ENCODE measurements at places on chromosomes 6 and 20. TPM values are rescaled to one million over a fixed set of nuclear protein-coding genes. Genes with fewer than 3 reads are reported as not detected.

GRCh38 chr20:45626540-45626939 is 3.0 kb upstream of the WFDC10A start:
- no peak for DNase-seq
- no peak overlapping the region for H3K27ac ChIP-seq
- H3K4me3 ChIP-seq = no peak overlapping the region
- H3K27me3 ChIP-seq = peaks cover 45% of the 10 kb centered on the region

- H3K36me3 ChIP-seq = no peaks in the 10 kb centered on the region
- no peak for DNase-seq
- no peaks in the 10 kb centered on the region for H3K27me3 ChIP-seq
- H3K4me3 ChIP-seq = no peak overlapping the region
These were observed 84.5 kb downstream of the IYD start for GRCh38 chr6:150453357-150453756.

- no peaks in the 10 kb centered on the region for H3K4me1 ChIP-seq
- H3K36me3 ChIP-seq = no peaks in the 10 kb centered on the region
- H3K4me3 ChIP-seq = no peak overlapping the region
- no peak for DNase-seq
- H3K27ac ChIP-seq = no peak overlapping the region
These were observed 138.2 kb upstream of the CST7 start for GRCh38 chr20:24810676-24811407.

- no peak overlapping the region for H3K27ac ChIP-seq
- DNase-seq = no peak
- no peaks in the 10 kb centered on the region for H3K36me3 ChIP-seq
- peaks cover 19% of the 10 kb centered on the region for H3K4me1 ChIP-seq
- H3K27me3 ChIP-seq = no peaks in the 10 kb centered on the region
These were observed 25.1 kb downstream of the IL20RA start for GRCh38 chr6:137019476-137020272.

DNA sequence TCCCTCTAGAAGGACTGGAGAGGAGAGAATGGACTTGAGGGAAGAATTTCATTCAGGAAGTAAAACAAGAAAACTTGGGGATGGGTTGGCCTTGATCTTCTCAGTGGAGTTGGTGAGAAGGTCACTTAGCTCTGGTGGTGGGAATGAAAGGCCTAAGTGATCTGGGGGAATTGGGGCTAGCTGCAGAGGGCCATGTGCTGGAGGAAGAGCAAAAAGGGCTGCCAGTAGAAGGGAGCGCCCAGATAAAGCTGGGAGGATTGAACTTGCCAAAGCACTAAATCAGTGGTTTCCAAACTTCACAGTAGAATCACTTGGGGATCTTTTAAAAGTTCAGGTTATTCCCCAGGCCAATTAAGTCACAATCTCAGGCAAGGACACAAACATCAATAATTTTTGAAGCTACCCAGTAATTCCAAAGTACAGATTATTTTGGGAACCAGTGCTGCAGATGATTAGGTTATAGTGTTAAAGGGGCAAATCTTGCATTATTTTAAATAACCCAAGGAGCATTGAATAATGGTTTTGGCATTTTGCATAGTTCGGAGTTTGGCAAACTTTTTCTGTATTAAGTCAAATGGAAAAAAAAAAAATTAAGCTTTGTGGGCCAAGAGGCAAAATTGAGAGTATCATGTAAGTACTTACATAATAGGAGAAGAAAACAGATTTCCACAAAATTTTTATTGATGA is 36.5 kb upstream of the RFPL4B start:
- no peaks in the 10 kb centered on the region for H3K27me3 ChIP-seq
- DNase-seq = peak; percentile 18
- peaks cover 27% of the 10 kb centered on the region for H3K4me1 ChIP-seq

GRCh38 chr6:25050356-25050755 is 114.6 kb upstream of the RIPOR2 start:
- H3K4me3 ChIP-seq = no peak overlapping the region
- no peaks in the 10 kb centered on the region for H3K36me3 ChIP-seq
- no peak for DNase-seq
- H3K4me1 ChIP-seq = no peaks in the 10 kb centered on the region
- no peaks in the 10 kb centered on the region for H3K27me3 ChIP-seq
- H3K27ac ChIP-seq = no peak overlapping the region

- H3K27me3 ChIP-seq = peaks cover 5% of the 10 kb centered on the region
- H3K4me3 ChIP-seq = no peak overlapping the region
- H3K27ac ChIP-seq = no peak overlapping the region
- no peaks in the 10 kb centered on the region for H3K36me3 ChIP-seq
These were observed 20.0 kb downstream of the PLA2G7 start for GRCh38 chr6:46715141-46715540.

GRCh38 chr20:9100691-9101090 is 31.8 kb downstream of the PLCB4 start:
- H3K4me3 ChIP-seq = no peak overlapping the region
- H3K36me3 ChIP-seq = no peaks in the 10 kb centered on the region
- H3K27ac ChIP-seq = no peak overlapping the region
- H3K4me1 ChIP-seq = peaks cover 12% of the 10 kb centered on the region
- DNase-seq = no peak

- H3K27me3 ChIP-seq = no peaks in the 10 kb centered on the region
- peak overlapping the region; percentile 76 for H3K4me3 ChIP-seq
- peaks cover 21% of the 10 kb centered on the region for H3K4me1 ChIP-seq
- peak overlapping the region; percentile 34 for H3K27ac ChIP-seq
- H3K36me3 ChIP-seq = no peaks in the 10 kb centered on the region
These were observed 731 bp downstream of the MAK start for GRCh38 chr6:10837622-10837994.

DNA sequence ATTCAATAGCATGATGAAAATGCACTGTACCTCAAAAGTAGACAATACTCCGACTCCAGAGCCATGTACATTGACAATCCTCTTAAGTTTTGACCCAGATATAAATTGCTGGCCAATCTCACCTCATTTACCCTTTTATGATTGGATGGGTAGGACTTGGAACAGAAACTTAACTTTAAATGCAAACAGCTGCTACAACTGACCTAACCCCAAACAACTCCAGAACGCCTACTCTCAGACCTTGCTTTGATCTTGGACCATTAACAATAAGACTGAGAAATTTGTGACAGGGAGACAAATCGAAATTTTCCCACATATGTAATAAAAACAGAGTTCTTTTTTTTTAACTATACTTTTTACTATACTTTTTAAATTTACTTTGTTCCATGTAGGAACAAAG is 200.5 kb upstream of the MCHR2 start:
- no peaks in the 10 kb centered on the region for H3K4me1 ChIP-seq
- H3K4me3 ChIP-seq = no peak overlapping the region
- no peaks in the 10 kb centered on the region for H3K27me3 ChIP-seq
- DNase-seq = no peak

DNA sequence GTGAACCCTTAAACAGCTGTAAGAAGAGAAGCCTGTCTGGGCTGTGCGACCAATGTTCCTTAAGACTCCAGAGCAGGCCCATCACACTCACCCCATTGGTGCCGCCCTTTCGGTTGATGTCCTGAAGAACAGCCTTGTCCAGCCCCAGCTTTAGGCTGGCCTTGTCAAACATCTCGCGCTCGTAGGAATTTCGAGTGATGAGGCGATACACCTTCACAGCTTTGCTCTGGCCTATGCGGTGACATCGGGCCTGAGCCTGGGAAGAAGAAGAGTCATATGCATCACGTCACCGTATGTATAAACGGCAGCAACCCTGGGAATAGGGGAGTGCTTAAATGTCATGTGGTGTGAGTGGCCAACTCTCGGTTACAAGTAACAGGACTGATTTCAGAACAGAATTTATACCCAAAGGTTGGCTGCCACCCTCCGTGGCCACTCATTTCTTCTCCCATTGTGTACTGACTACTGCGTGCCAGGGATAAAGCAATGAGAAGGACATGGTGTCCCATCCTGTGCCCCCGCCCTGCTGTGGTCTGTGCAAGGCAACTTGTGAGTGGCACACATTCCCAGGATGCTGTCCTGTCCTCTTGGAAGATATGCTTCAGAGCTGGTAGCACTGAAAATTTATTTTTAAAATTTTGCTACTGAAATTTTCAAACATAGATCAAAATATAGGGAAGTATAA is 90.7 kb upstream of the EMILIN3 start:
- H3K27me3 ChIP-seq = no peaks in the 10 kb centered on the region
- no peak for DNase-seq
- no peak overlapping the region for H3K27ac ChIP-seq
- H3K4me1 ChIP-seq = no peaks in the 10 kb centered on the region
- no peak overlapping the region for H3K4me3 ChIP-seq

Gene MCCD1
- not detected for total RNA-seq

Gene GRM4
- not detected for total RNA-seq

Gene THEMIS
- 0.22 TPM for total RNA-seq

Gene BMP2
- total RNA-seq = 2.4 TPM

Gene RSPO4
- not detected for total RNA-seq

Gene SMOC2
- total RNA-seq = 14.4 TPM

Measured in left ventricle myocardium inferior (tissue), 1 donor.